Activated CD8-positive, alpha-beta memory T cell treated with anti-CD3 and anti-CD28 coated beads for 1 hour (primary cell): ENCODE measurements at places on chromosomes 1 and 21.

DNA sequence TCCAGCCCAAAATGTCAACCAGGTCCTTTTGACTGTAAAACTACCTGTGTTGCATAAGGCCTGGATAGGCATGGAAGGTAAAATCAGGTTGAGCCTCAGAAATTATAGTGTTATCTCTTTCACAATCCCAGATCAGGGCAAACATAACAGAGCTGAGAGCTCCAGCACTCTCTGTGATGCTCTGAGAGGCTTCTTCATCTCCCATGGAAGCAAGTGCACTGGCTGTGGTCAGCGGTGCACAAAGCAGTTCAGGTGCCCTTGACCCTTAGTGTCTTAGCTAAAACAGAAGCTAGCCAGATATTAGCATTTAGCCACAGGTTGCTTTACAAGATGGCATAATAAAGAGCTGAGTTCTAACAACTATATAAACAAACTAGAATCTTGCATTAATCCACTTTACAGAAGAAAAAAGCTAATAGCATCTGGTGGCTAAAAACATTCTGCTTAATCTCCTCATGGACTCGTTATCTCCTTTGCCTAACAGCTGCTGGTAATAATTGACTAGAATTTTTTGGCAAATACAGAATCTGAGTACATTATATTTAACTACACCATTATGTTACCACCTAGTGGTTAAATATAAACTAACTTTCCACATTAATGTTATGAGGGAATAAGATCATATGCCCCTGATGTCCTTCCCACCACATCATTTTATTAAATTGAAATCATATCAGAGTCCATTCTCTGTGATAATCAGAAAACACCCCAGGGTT is 25.6 kb upstream of the POGK start:
- DNase-seq = no peak

- DNase-seq = no peak
Observed at GRCh38 chr1:2948001-2948750, 73.1 kb upstream of the ACTRT2 start.

DNA sequence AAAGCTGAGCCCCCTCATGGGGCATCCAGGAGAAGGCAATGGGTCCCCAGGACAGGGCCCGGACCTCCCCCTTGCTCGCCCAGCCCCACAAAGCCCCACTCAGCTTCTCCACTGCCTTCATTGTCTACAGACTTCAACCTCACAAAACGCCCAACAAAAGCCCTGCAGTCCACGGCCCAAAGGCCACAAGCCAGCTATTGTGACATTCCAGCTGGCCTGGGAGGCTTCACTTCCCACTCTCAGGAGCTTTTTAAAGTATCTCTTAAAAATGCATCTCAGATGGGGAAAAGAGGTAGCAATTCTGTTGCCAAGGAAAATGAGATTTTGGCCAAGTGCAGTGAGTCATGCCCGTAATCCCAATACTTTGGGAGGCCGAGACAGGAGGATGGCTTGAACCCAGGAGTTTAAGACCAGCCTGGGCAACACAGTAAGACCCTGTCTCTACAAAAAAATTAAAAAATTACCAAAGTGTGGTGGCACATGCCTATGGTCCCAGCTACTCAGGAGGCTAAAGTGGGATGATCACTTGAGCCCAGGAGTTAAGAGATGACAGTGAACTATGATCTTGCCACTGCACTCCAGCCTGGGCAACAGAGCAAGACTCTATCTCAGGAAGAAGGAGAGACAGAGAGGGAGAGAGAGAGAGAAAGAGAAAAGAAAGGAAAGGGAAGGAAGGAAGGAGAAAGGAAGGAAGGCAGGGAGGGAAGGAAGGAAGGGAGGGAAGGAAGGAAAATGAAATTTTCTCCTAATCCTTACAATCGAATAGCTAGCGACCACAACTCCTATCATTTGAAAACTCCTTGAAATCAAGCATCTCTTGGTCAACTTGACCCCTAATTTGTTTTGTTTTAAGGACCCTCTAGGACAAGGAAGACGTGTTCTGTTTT is 31.4 kb upstream of the TARDBP start:
- no peak for DNase-seq

GRCh38 chr1:181630838-181631237 is 147.5 kb downstream of the CACNA1E start:
- DNase-seq = no peak

DNA sequence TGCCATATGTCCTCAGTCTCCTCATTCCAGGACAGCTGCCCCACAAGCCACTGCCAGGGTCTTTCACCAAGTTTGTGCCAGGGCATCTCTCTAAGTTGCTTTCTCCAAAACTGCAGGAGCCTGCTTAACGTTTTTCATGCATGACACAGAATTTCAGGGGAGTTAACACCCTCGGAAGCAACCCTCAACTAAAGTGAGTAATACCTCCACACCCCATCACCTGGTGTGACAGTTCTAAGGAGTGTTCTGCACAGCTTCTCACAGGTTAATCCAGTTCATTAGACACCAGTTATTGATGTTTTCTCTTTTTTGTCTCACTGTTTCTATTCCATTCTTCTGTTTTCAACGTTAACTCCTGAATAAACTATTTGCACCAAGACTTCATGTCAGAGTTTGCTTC is 115.0 kb downstream of the BACH1 start:
- no peak for DNase-seq

DNA sequence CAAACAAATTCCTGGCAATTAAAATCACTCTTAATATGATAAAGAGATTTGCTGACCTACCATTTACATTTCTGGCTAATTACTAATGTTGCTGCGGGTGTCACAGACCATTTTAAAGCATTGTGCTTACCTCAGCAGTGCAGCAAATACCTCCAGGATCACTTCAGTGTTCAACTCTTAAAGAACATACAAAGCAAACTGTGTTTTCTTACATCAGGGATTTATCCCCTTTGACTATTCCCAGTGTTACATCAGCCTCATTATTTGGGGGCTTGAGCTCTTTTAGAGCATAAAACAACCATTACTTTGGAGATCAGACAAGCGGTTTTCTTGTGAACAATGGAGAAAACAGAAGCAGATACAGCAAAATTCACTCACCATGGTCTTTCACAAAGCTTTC is 185.4 kb downstream of the LYPLAL1 start:
- DNase-seq = no peak

GRCh38 chr1:50508040-50508586 is 84.9 kb upstream of the DMRTA2 start:
- no peak for DNase-seq

DNA sequence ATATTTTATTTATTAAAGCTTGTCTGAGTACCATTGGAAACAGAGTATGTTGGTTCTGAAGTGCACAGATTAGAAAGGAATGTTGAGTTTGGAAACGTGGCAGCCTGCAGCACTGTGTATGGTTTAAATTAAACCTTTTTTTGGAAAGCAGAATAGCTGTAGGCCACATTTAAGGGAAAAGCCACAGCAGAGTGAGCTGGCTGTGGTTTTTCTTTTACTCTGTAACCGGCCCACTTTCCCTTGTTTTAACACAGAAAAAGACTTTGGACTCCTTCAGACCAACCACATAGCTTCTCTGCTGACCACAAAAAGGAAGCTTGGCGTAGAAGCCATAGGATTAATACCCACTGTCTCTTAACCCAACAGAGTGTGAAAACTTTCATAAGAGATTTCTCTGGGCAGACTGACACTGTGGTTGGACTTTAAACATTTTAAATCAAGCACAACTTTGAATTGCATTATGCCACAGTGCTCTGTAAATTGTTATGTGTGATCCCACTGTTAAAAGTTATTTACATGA is 75.2 kb downstream of the NFIA start:
- no peak for DNase-seq

DNA sequence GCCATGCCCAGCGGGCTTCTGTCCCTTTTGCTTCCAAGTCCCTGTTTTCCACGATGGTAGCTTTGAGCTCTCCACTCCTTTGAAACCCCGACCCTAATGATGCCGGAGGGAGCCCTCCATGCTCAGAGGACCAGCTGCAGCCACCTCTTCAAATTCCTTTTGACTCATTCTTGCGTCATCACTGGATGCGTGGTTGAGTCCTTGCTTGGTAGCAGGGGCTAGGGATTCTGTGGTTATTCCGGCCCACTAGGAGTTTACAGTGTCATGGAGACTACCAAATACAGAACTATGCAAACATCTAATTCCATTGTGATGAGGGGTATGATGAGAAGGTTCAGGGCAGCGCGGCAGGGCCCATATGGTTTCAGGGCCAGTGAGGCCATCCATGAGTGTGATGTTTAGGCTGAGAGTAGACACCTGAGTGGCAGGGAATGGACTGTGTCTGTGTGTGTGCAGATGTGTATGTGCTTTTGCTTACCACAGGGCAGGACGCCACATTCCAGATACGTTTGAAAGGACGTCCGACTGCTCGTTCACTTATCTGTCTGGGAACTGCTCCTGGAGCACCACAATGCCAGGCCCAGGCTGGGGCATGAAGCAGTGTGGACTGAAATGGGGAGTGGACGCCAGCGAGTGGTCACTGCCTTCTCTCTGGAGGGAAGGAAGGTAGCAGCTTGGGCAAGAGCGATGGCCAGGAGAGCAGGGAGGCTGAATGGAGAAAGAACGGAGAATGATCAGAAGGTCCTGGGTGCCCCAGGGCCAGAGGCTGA is 30.4 kb upstream of the ZBTB21 start:
- DNase-seq = no peak

DNA sequence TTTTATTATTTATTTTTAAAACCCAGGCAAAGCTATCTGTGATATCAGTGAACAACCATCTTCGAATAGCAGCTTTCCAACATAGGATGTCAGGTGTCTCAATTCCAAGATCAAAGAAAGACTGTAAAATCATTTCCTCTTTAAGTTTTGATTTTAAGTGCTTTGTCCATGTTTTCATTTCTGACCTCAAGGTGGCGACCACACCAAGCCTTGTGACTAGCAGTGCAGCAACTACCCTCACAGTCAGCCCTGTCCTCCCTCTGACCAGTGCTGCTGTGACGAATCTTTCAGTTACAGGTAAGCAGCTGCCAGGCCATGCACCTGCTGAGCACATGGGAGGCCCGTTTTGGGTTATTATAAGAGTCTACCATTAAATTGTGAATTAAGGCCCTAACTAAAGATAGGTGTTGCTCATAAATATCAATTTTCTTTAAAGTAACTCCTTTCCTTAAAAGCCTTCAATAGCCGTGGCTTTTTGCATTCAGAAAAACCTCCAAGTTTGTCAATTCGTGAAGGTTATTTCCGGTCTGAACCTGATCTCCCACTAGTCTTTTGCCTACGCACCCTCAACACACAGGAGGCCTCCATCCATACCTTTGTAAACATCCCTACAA is 117.0 kb downstream of the CD247 start:
- DNase-seq = peak; percentile 22

GRCh38 chr1:246602194-246602593 is 35.9 kb downstream of the CNST start:
- no peak for DNase-seq

GRCh38 chr21:43277481-43278351 is 108.9 kb downstream of the CRYAA start:
- DNase-seq = no peak

- no peak for DNase-seq
Observed at GRCh38 chr1:2785631-2786328, 15.7 kb downstream of the TTC34 start.

DNA sequence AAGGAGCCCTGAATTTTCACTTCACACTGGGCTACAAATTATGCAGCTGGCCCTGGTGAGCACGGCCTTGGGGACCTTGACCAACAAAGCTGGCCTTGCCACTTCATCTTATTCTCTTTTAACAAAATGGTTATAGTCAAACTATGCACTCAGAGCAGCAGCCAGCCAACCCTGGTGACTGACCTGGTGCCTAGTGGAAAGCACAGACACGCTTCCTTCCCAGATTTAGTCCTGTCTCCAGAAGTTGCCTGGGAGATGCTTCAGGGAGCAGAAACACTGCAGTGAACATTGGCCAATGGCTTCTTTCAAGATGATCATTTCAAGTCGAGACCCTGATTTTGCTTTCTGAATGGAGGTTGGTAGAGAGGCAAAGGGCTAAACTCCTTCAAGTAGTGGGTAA is 249.3 kb downstream of the SIPA1L2 start:
- no peak for DNase-seq

GRCh38 chr21:42617486-42617885 is 35.9 kb upstream of the PDE9A start:
- DNase-seq = no peak

DNA sequence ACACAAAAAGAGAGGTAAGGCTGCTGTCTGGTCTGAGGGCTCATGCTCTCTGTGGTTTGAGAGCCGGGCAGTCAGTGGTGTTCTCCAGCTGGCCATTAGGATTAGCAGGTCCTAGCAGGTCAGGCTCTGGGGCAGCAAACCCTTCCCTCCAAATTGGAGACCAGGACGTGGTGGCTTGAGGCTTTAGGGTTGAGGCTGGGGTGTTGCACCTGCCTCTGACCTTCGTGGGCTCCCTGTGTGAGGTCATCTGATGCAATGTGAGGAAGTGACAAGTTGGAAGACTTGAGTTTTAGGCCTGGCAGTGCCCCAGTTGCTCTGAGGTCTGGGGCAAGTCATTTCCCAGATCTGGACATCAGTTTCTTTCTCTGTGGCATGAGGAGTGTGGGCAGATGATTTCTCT is 24.4 kb downstream of the SZRD1 start:
- DNase-seq = no peak

- no peak for DNase-seq
Observed at GRCh38 chr1:32392325-32392724, 1.9 kb downstream of the BSDC1 start.

GRCh38 chr1:66303646-66304045 is 230.3 kb upstream of the SGIP1 start:
- DNase-seq = no peak

- no peak for DNase-seq
Observed at GRCh38 chr1:211975152-211975941, 60.0 kb downstream of the INTS7 start.

- DNase-seq = no peak
Observed at GRCh38 chr1:152227310-152227928, 3.4 kb upstream of the HRNR start.

- no peak for DNase-seq
Observed at GRCh38 chr1:118395430-118395991, 210.5 kb upstream of the SPAG17 start.

GRCh38 chr21:46080171-46081021 is 17.5 kb upstream of the COL6A2 start:
- DNase-seq = no peak

DNA sequence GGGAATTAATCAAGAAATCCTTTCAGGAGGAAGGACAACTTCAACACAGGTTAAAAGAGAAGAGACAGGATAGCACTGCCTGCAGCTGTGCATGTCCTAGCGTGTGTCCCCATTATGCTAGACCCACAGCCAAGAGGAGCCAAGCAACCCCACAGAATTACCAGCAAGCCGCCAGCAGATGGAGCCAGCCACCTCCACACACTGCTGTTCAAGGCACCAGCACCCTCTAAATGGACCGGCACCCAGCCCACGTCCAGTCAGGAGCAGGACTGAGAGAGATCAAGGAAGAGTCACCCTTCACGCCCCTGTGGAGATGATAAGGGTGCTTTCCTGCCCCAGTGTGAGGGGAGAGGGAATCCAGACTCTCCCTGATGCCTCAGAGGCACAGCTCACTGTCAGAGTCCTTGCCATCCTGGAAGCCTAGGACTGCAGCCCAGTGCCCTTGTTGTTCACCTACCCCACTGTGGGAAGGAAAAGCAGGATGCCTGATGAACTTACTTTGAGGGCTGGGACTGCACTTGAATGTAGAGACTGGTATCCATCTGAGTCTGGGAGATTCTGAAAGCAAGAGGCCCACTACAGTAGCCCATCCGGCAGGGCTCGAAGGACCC is 37.1 kb upstream of the CTTNBP2NL start:
- no peak for DNase-seq
